ENCODE measurements at places on chromosomes 2 and 18.

DNA sequence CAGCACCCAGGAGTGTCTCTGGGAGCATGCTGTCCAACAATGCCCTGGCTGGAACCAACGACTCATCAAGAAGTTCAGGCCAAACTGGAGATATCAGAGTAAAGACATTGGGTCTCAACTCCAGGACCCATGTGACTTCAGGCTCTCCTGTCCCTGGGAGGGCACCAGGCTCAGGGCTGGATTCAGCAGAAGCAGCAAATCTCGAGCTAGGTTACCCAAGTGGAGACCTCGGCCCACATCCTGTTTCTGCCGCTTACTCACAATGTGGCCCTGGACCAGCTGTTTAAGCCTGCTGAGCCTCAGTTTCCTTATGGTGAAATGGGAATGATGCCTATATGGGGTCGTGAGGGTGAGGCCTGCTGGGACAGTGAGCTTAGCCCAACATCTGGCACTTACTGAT, 9.3 kb upstream of the OTOF start:
- no peak for DNase-seq

DNA sequence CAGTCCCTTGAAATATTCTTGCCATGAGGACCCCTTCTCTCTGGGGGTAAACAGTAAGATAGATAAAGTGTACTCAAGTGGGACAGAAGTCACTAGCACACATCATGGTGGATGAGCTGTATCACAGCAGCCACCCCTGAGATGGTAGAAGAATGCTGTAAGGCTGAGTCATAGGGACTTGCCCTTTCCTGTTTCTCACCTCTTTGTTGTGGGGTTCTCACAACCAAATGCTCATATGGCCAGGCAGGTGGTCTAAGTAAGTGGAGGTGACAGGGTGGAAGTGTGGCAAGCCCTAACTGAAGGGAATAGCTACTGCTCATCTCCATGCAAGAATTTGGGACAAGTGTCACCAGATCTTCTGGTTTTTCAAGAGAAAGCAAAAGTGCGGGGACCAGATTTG, 202.7 kb upstream of the SLC14A2 start:
- no peak for DNase-seq

- DNase-seq = no peak
Observed at GRCh38 chr2:20666005-20666303, 990 bp upstream of the GDF7 start.

- no peak for DNase-seq
Observed at GRCh38 chr18:58714259-58714658, 43.0 kb downstream of the MALT1 start.

- DNase-seq = no peak
Observed at GRCh38 chr2:165674780-165675179, 119.3 kb downstream of the GALNT3 start.

DNA sequence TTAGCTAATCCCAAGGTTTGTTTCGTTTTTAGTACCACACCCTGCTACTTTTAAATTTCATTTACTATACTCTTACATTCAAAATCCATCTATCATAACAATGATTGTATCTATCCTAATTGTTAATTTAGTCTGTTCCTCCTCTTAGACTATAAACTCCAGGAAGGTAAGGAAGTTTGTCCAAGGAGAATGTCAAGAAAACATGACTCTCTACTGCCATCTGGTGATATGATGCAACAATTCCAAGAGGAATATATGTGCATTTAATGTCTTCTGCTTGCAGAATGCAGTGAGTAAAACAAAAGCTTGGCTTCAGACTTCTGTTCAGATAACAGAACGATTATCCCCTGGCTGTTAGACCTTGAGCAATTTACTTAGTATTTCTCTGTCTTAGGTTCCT, 1267.1 kb downstream of the LRP1B start:
- no peak for DNase-seq
